ENCODE measurements at places on chromosomes 3 and 15.
A peak's percentile ranks its signal among the peaks of the same experiment; 100 is the strongest.

DNA sequence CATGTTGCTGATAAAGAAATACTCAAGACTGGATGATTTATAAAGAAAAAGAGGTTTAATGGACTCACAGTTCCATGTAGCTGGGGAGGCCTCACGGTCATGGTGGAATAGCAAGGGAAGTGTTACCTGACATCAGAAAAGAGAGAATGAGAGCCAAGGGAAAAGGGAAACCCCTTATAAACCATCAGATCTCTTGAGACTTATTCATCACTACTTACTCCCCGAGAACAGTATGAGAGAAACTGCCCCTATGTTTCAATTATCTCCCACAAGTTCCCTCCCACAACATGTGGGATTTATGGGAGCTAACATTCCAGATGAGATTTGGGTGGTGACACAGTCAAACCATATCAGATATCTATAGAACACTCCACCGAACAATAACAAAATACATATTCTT is 904.6 kb downstream of the PDCD6IP start:
- DNase-seq, result no peak

DNA sequence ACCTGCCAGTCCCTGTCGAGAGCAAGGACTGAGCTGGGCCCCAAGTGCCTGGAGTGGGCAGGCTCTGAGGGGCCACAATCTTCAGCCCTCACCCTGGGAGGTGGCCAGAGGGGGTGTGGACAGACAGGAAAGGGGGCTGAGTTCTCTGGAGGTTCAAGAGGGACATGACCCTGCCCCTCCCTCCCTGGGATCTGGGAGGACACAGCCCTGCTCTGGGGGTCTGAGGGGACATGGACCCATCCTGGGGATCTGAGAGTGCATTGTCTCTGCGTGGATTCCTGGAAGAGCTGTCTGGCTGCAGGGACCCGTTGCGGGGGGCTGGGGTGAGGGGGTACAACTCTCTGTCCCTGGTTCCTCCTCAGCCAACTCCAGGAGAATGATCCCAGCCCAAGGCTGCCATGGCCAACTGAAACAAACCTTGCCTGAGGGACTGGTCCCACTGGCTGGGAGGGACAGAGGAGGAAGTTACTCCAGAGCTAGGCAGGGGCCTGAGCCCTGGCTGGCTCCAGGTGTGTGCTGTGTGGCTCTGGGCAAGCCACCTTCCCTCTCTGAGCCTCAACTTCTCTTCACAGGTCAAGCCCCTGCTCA is 29.0 kb downstream of the PTH1R start:
- no peak for DNase-seq

- no peak for DNase-seq
Measured at GRCh38 chr3:156218353-156218744, 98.0 kb downstream of the KCNAB1 start.

DNA sequence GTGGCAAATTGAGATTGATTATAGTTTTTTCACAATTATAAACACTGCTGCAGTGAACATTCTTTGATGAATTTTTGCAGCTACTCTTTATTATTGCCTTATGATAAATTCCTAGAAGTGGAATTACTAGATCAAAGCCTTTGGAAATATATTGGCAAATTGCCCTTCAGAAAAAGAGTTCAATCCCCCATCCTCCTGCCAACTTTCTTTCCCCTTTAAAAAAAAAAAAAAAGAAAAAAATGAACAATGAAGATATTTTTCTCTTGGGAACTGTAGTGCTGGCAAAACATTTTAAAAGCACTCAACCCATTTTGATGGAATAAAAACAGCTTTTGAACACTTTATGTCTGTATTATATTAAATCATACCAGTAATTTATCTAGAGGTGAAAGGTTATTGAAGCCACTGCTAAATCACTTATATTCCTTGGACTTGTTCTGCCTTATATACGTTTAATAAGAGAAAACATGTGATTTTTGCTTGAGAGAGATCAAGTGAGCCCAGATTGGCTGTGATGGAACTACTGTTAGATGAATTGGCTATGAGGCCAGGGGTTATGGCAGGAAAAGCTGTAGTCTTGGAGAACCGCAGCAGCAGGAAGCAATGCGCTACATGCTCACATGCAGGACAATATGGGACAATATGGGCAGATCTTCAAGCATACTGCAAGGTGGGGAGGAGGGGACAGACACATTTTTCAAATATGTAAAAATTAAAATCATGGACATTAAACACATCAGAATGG is 212.8 kb upstream of the C2CD4B start:
- DNase-seq, result no peak

DNA sequence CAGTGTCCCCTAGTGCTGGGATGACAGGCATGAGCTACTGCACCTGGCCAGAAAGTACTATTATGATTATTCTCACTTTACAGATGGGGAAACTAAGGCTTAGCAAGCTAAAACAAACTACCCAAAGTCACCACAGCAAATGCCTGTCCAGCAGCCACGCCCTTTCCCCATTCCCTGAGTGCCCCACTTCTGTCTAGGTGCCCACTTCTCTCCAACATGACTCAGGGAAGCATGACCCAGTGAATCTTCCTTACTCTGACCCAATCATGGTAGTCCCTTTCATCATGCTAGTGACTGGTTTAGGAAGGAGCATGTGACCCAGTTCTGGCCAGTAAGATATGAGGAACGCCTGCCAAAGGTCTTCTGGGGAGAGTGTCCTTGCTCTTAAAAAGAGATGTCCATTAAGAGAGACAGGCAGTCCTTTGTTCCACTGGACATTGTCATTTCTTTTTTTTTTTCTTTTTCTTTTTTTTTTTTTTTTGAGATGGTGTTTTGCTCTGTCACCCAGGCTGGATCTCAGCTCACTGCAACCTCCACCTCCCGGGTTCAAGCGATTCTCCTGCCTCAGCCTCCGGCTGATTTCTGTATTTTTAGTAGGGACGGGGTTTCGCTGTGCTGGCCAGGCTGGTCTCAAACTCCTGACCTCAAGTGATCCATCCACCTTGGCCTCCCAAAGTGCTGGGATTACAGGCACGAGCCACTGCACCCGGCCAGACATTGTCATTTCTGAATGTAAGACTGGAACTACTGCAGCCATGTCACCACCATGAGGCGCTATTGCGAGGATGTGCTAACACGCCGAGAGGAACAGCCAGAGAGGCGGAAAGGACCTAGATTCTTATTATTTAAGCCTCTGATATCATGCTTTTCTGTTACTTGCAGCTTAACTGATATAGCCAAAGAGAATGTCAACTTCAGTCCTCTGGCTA is 19.8 kb downstream of the MEGF11 start:
- peak; percentile 16 for DNase-seq

- DNase-seq, result no peak
Measured at GRCh38 chr3:28569357-28569756, 220.7 kb upstream of the AZI2 start.

GRCh38 chr3:9185701-9186100 is 63.7 kb downstream of the SRGAP3 start:
- no peak for DNase-seq

DNA sequence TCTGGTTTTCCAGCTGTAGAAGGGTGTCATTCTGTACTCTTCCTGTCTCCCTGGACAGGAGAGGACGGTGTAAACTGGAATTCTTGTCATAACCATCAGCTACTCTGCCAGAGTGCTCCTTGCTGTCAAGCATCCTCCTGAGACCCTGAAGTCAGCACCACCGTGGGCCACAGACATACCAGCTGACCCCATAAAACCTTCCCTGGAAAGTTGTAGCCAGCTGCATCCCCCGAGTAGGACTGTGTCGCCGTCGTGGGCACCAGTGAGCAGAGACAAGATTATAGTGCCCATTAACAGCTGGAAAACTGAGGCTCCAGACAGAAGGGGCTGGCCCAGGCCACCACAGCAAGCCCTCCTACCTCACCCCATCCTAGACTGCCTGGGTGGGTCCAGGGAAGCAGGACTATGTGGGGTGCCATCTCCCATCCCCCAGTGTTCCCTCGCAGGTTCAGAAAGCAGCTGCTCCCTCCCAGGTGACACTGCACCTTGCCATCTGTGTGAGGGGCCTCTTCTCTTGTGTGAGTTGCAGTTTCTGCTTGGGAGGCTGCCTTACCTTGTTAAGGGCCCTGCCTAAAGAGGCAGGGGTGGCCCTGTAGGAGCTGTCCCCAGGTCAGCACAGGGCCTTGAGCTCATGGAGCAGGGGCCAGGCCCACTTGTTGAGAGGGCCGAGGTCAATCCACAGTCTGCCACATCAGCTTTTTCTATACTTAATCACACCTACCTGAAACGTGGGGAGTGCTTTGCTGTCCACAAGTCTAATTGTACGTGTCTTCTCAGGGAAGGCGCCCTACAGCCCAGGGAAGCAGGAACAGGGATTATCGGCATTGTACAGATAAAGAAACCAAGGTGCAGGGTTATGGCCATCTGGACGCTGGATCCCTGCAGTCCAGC is 191.9 kb upstream of the LINGO1 start:
- DNase-seq, result no peak

GRCh38 chr3:9932843-9933560 is 632 bp upstream of the CRELD1 start:
- peak; percentile 85 for DNase-seq

DNA sequence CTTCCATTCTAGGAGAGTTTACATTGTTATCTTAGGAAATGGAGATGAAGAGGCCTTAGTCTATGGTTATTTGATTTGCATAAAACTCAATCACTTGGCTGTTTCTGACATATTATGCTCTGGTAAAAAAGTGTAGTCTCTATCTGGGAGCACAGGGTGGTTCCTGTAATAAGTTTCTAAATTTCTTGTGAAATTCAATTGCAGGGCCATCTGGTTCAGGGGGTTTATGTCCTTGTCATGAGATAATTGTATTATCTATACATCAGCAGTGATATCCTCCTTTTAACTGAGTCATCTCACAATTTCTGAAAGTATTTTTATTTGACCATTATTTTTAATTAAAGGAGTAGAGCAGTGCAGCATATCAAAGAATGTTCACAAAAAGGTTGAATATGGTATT is 203.3 kb downstream of the MFSD1 start:
- DNase-seq, result no peak

DNA sequence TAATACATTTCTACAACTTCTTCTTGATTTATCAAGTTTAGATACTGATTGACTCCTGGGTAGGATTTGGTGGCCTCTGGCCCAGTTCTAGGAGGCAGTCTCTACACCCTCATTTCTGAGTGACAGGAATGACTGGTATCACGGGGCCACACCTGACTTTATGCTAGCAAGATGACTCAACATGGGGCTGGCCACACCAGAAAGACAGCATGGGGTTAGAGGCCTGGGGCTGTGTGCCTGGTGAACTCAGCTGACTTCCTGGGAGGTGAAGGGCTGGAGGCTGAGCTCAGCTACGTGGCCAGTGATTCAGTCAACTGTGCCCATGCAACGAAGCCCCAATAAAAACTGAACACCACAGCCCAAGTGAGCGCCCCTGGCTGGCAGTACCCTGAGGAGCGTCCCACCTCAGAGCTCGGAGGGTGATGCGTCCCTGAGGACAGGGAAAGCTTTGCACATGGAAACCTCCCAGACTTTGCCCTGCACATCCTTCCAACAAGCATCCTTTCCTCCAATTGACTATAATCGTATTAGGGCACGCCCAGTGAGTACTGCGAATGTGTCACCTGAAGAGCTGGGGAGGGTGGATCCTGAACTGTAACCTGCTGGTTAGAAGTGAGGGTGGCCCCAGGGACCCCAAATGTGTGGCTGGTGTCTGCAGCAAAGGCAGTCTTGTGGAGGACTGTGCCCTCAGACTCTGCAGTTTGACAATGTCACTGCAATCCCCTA is 57.2 kb downstream of the NIPA2 start:
- peak; percentile 26 for DNase-seq

DNA sequence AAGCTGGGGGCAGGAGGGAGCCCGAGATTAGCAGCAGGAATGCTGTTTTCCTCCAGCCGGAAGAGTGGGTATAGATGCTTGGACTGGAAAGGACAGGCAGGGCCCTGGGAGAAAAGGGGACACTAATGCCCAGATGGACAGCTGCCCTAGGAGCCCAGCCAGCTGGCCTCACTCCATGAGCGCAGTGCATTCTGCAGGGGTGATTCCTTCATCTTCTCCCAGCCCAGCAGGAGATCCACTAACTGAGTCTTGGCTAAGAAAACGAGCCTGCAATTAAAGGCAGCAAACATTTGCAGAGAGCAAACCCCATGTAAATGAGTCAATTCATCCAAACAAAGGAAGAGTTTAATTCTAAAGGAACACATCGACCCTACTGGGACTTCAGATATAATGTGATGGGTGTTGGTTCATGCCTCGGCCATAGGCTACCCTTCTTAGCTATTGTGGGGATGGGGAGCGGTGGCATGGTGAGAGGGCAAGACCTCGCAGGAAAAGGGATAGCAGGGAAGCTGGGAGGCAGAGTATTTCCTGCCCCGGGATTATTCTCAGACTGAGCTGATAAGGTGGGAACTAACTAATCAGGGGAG is 13.3 kb upstream of the MINAR1 start:
- DNase-seq, result no peak

GRCh38 chr3:29853841-29854397 is 573.0 kb downstream of the RBMS3 start:
- DNase-seq, result no peak

- DNase-seq, result no peak
Measured at GRCh38 chr3:72043204-72044133, 258.5 kb upstream of the PROK2 start.

DNA sequence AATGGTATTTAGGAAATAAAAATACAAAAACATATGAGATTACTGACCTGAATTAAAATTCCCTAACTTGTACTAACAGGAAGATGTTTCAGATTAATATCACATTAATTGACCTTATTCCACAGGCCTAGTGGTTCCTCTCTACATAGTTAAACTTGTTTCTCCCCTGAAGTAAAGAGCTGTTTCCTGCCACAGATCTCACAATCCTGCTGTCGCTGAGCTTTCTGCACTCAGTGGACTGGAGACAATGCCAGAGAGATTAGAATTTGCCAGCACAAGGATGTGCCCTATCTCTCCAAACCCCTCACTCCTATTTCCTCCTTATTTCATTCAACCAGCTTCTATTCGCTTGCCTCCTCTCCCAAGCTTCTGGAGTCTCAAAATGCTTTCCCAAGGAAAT is 130.6 kb downstream of the CTNNB1 start:
- DNase-seq, result no peak
